ENCODE measurements at places on chromosomes 3 and 15. TPM values are rescaled to one million over a fixed set of nuclear protein-coding genes. Genes with fewer than 3 reads are reported as not detected.

TF gene
- total RNA-seq: 0.02 TPM

GRCh38 chr3:124398594-124398993 lies 331.7 kb upstream of the UMPS start:
- H3K4me1 ChIP-seq: no peaks in the 10 kb centered on the region
- H3K36me3 ChIP-seq: no peaks in the 10 kb centered on the region
- DNase-seq: no peak
- no peak overlapping the region for H3K4me3 ChIP-seq

GRCh38 chr3:45510519-45510918 lies 84.0 kb upstream of the LIMD1 start:
- DNase-seq: no peak
- H3K36me3 ChIP-seq: no peaks in the 10 kb centered on the region
- no peaks in the 10 kb centered on the region for H3K27me3 ChIP-seq
- H3K27ac ChIP-seq: no peak overlapping the region
- H3K4me3 ChIP-seq: no peak overlapping the region

DNA sequence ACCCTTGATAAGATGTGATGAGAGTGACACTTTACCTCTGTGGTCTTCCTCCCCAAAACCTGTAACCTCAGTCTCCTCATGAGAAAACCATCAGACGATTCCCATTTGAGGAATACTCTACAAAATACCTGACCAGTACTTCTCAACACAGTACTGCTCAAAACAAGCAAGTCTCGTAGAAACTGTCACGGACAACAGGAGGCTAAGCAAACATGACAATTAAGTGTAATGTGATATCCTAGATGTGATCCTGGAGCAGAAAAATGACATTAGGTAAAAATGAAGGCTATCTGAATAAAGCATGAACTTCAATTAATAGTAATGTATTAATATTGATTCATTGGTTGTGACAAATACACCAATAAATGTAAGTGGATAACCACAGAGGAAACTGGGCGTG lies 113.6 kb downstream of the CACNA2D3 start:
- no peaks in the 10 kb centered on the region for H3K36me3 ChIP-seq
- no peak overlapping the region for H3K4me3 ChIP-seq
- H3K27me3 ChIP-seq: no peaks in the 10 kb centered on the region
- no peak for DNase-seq
- H3K4me1 ChIP-seq: no peaks in the 10 kb centered on the region
- no peak overlapping the region for H3K27ac ChIP-seq

DCUN1D1 gene
- total RNA-seq: 61.3 TPM

DNA sequence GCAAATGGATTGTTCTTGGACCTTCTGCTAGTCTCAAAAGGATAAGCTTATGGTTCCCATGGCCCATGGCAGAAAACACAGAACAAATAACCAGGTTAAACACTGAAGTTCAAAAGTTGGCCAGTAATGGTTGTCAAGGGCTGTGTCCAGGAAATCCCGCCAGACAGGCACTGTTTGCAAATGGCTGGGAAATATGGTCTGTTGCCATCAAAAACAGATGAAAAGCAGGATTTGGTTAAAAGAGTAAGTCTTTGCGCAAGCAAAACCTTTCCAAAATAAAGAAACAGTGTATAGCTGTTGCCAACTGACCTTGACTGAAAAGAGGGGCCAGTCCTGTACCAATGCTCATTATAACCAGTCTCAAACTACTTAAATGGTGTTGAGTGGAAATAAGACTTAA lies 58.6 kb downstream of the WWTR1 start:
- no peaks in the 10 kb centered on the region for H3K27me3 ChIP-seq
- H3K36me3 ChIP-seq: no peaks in the 10 kb centered on the region
- DNase-seq: no peak
- no peaks in the 10 kb centered on the region for H3K4me1 ChIP-seq
- H3K27ac ChIP-seq: no peak overlapping the region

GRCh38 chr3:142027735-142028134 lies 121.6 kb downstream of the TFDP2 start:
- peak overlapping the region; percentile 62 for H3K4me3 ChIP-seq
- no peaks in the 10 kb centered on the region for H3K27me3 ChIP-seq
- DNase-seq: no peak

DNA sequence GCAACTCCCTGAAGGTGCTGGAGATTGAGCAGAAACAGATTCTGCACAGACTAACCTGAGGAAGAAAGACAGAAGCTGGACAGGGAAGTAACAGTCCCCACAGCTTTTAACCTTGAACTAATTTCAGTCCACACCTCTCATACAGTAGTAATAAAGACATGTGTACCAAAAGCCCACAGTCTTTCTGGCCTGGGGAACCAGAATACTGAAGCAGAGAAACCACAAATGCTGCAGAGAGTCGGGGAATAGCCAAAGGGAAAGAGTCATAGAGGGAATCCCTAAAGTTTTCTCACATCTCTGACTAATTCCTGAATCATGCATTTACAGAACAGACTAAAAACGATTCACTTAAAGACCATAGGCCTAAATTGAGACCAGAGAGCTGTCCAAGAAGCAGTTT lies 503.4 kb upstream of the NECTIN3 start:
- no peaks in the 10 kb centered on the region for H3K27me3 ChIP-seq
- no peaks in the 10 kb centered on the region for H3K4me1 ChIP-seq
- H3K36me3 ChIP-seq: no peaks in the 10 kb centered on the region

FSD2 gene
- total RNA-seq: not detected

MUC20 gene
- 0.96 TPM for total RNA-seq

DNA sequence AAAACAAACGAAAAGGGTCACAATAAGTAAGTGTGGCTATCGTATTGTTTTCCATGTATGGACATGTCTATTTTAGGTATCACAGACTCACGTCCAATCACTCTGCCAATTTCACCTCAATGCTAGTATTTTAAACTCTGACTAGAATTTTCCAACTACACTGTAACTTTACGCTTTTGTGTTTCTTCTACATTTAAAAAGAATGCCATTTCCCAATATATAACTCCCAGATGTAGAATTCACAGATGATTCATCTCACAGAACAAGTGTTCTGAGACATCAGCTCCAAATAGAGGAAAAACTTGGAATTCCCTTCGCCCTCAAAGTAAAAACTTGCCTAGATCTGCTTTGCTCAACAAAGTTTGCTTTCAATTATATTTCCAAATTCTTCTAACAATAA lies 14.2 kb downstream of the LRIG1 start:
- H3K27ac ChIP-seq: no peak overlapping the region
- no peak overlapping the region for H3K4me3 ChIP-seq
- DNase-seq: no peak
- H3K27me3 ChIP-seq: no peaks in the 10 kb centered on the region
- peaks cover 81% of the 10 kb centered on the region for H3K4me1 ChIP-seq

SLC6A11 gene
- total RNA-seq: not detected

GRCh38 chr15:87752250-87752951 lies 504.1 kb downstream of the NTRK3 start:
- no peak for DNase-seq
- H3K27ac ChIP-seq: no peak overlapping the region
- no peaks in the 10 kb centered on the region for H3K4me1 ChIP-seq
- H3K27me3 ChIP-seq: no peaks in the 10 kb centered on the region

GRCh38 chr3:80870476-80871041 lies 890.9 kb downstream of the GBE1 start:
- H3K4me1 ChIP-seq: no peaks in the 10 kb centered on the region
- no peak overlapping the region for H3K27ac ChIP-seq
- no peaks in the 10 kb centered on the region for H3K27me3 ChIP-seq

DNA sequence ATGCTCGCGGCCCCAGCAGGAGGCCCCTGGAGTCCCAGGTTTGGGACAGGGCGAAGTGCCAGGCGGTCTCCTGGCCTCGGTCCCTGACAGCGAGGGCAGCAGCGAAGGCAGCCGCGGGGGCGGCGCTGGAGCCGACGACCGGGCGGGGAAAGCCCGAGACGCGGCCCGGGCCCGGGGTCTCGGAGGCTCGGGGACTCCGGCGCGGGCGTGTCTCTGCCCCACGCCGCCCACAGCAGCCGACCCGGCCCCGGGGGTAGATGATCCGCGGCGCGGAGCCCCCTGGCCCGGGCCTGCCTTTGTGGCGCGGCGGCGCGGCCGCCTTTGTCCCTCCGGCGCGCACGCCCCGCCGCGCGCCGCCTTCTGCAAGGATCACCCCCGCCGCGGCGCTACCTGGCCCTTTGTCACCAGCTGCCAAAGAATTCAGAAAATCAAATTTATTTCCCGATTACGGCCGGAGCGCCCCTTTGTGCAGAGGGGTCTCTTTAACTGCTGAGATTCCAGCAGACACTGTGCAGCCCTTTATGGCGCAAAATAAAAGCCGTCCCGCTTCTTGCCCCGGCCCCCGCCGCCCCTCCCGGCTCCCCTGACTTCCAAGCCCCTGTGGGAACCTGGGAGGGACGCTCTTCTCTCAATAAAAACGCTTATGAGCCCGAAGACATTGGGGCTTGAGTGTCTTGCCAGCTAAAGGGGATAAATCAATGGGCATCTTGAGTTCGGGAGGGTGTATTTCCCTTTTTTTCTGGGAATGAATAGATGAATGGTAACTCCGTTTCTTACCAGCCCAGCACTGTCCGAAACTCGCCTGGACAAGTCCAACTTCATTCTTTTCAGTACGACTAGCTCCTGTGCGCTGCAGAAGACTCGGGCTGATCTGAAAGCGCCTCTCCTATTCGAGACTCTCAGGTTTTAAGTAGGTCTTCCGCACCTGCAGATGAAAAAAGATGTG lies 68.4 kb downstream of the HES1 start:
- H3K27ac ChIP-seq: no peak overlapping the region
- peaks cover 5% of the 10 kb centered on the region for H3K4me1 ChIP-seq
- no peaks in the 10 kb centered on the region for H3K36me3 ChIP-seq
- no peak for DNase-seq
- peak overlapping the region; percentile 60 for H3K4me3 ChIP-seq

DNA sequence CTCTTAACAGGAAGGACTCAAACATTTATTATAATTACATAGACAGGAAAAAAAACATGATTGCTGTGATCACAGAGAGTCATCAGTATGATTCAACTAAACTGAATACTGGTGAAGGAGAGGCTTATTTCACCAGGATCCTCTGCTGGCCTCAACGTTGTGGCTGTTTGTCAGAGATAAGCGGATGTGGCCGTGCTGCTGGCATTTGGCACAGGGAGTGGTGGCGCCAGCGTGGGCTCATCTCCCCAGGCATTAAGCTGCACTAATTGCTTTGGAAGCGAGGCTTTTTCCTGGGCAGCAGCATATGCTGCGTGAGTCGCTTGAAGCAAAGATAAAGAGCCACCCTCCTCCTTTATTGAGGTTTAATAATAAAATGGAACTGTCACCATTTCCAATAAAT lies 306.7 kb downstream of the LRTM1 start:
- no peak for DNase-seq
- no peaks in the 10 kb centered on the region for H3K27me3 ChIP-seq
- H3K4me3 ChIP-seq: no peak overlapping the region
- no peak overlapping the region for H3K27ac ChIP-seq

- no peaks in the 10 kb centered on the region for H3K4me1 ChIP-seq
- H3K27me3 ChIP-seq: no peaks in the 10 kb centered on the region
- H3K27ac ChIP-seq: no peak overlapping the region
- H3K36me3 ChIP-seq: no peaks in the 10 kb centered on the region
- DNase-seq: peak; percentile 42
- no peak overlapping the region for H3K4me3 ChIP-seq
Observed at GRCh38 chr15:88243895-88244787, 12.4 kb downstream of the NTRK3 start.

TMEM207 gene
- not detected for total RNA-seq

- no peak overlapping the region for H3K4me3 ChIP-seq
- H3K36me3 ChIP-seq: no peaks in the 10 kb centered on the region
- no peak for DNase-seq
- no peak overlapping the region for H3K27ac ChIP-seq
Observed at GRCh38 chr3:171044835-171045793, 18.6 kb upstream of the SLC2A2 start.

NR2E3 gene
- total RNA-seq: not detected

ATP13A4 gene
- total RNA-seq: 1.3 TPM

DNA sequence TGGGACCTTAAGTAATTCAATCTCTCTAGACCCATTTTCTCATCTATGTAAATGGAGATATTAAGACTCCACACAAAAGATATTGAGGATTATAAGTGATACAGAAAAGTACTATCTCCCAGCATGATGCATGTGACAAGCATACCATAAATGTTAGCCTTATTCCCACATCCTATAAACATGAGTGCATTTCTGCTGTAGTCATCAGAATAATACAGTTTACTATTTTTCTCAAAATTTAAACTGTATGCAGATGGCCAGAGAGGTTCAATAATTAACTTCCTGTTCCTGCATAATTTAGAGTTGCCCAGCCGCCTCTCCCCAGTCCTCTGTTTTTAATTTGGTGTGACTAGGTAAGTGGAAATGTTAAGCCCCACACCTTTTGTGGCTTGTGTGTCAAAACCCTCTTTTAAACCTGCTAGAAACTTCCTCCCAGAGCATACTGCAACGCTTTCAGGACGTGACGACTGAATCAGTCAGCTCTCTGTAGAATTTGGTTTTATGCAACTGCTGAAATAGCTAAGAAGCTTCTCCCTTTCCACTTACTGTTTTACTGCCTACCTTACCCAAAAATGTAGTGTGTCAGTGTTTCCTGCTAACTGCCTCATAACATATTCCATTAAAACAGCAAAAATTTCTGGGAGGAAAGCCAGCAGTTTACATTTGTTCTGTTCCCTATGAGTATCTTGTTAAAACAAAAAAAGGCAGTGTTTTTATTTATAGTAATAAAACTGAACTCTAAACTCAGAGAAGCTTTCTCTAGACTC lies 1037.9 kb downstream of the EPHA3 start:
- H3K27ac ChIP-seq: no peak overlapping the region
- H3K36me3 ChIP-seq: no peaks in the 10 kb centered on the region
- no peaks in the 10 kb centered on the region for H3K27me3 ChIP-seq
- no peak for DNase-seq
- no peak overlapping the region for H3K4me3 ChIP-seq

GPR171 gene
- 179 TPM for total RNA-seq

VWA5B2 gene
- 0.11 TPM for total RNA-seq

- H3K27me3 ChIP-seq: no peaks in the 10 kb centered on the region
- no peak overlapping the region for H3K27ac ChIP-seq
- no peaks in the 10 kb centered on the region for H3K4me1 ChIP-seq
- H3K4me3 ChIP-seq: no peak overlapping the region
- DNase-seq: peak; percentile 20
Observed at GRCh38 chr15:81400640-81401236, 26.7 kb upstream of the TMC3 start.

ARHGEF26 gene
- 0.09 TPM for total RNA-seq

DNA sequence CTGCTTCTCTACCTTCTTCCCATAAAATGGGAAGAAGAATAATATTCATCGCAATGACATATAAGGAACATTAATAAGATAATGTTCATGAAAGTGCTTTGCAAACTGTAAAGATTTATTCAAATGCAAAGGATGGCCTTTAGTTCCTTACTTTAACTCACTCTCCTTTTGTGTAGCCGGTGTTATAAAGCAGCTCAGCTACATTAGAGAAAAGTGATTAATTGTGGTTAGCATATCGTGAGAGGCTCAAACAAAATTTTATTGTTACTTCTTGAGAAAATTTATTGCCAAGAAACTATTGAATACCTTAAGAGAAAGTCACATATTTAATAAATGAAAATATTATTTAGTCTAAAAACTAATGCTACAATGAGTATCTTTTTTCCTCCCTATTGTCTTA lies 250.7 kb upstream of the NR2E3 start:
- no peak for DNase-seq
- no peaks in the 10 kb centered on the region for H3K27me3 ChIP-seq
- H3K4me3 ChIP-seq: no peak overlapping the region

- DNase-seq: no peak
- no peaks in the 10 kb centered on the region for H3K27me3 ChIP-seq
- H3K4me3 ChIP-seq: no peak overlapping the region
- no peaks in the 10 kb centered on the region for H3K4me1 ChIP-seq
Observed at GRCh38 chr3:70951316-70951715, 632.2 kb downstream of the FOXP1 start.

FOXB1 gene
- total RNA-seq: 0.37 TPM

CCDC54 gene
- not detected for total RNA-seq

- no peak overlapping the region for H3K4me3 ChIP-seq
- DNase-seq: no peak
- no peaks in the 10 kb centered on the region for H3K4me1 ChIP-seq
- H3K36me3 ChIP-seq: peaks cover 11% of the 10 kb centered on the region
Observed at GRCh38 chr15:51884517-51885236, 55.2 kb downstream of the TMOD3 start.

CD86 gene
- 1.2 TPM for total RNA-seq
